ENCODE measurements at places on chromosomes 2 and 18.

- DNase-seq, result no peak
These were observed 17.3 kb downstream of the ZBTB7C start for GRCh38 chr18:48391868-48392267.

- no peak for DNase-seq
These were observed 33.8 kb downstream of the TOGARAM2 start for GRCh38 chr2:29014811-29015421.

- DNase-seq, result no peak
These were observed 816.6 kb downstream of the SATB2 start for GRCh38 chr2:198641161-198641560.

DNA sequence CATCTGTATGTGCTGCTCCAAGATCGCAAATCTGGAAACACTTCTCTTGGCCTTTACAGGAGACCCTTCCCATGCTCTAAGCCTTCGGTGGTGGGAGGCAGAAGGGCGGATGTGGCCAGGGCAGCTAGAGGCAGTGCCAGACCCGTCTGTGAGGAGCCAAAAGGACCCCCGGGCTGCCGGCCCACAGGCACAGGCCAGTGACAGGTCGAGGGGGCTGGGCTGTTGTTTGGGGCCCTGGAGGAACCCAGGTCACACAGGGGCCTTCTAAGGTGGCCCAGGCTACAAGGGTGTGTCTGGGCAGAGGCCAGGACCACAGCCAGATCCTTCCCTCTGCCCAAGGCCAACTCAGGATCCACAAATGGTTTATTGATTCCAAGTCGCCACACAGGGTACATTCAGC, 49.4 kb downstream of the SLC66A2 start:
- DNase-seq, result no peak

GRCh38 chr2:7289697-7290096, 372.5 kb downstream of the RNF144A start:
- no peak for DNase-seq

DNA sequence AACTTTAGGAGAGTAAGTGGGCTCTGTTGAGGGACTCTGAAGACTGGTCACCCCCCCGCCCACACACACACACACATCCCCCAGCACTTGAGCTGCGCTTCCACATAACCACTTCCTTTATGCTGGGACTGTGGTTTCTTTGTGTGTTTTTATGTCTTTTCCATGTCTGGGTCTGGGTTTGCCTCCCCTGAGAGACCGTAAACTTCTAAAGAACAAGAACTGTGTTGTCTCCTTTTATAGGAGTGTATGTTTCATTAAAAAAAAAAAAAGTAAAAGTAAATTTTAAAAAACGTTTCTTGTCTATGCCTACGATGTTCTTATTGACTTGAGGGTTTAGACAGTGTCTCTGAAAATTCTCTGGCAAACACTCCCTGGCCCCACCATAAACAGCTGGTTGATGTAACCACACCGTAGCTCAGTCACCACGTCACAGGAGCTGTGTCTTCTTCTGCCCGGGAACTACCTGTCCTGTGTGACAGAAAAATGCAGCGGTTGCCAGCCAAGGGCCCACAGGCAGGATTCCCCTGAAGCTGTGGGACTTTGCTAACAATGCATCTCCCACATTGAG, 68.0 kb downstream of the KLHL29 start:
- DNase-seq, result no peak

DNA sequence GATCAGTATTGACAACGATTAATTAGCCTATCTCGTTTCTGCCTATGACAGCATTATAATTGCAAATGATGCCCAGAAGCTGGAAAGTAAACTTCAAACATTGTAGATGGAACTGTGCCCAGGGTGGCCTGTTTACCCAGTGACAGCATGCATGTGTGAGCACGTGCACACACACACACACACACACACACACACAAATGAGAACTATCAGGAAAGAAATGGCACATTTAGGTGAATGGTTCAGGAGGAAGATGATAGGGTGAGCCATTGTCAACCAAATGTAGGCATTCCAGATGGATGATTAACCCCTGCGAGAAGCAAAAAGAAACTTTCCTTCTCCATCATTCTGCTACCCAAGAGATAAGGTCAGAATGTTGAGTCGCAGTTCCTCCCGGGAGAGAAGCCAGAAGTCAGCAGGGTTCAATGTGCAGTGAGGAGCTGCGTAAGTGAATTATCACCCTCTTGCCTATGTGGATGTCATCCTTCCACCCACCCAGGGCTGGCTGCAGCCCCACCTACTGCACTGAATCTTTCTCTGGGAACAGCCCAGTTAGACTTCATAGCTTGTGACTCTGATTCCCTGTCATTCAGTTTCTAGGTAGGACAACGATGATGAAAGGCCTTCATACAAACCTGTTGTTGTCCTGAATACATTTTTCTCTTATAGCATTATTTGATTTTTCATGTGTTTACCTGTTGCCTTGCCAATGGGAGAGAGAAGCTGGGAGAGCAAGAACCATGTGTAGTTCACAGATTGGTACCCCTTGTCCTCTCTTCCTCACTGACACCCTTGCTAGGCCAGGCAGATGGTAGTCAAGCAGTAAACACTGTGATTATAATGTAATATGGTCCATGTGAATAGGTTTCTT, 3.5 kb upstream of the APOB start:
- peak; percentile 88 for DNase-seq

DNA sequence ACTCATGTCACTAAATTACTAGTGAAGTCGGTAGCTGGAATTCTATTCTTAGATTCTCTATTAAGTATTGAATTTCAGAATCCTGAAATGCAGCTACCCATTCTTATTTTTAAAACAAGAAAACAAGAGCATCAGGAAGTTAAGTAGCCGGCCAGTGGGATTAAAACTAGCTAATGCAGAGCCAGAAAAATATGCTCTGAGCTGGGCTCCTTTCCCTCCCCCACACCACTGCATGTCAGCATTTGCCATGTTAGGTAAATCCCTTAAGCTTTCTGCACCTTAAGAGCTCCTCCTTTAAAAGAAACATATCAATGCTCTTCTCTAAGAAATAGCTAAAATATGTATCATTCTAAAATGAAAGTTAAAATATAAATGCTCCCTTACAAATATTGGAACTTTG, 72.2 kb upstream of the MFF start:
- DNase-seq, result no peak

DNA sequence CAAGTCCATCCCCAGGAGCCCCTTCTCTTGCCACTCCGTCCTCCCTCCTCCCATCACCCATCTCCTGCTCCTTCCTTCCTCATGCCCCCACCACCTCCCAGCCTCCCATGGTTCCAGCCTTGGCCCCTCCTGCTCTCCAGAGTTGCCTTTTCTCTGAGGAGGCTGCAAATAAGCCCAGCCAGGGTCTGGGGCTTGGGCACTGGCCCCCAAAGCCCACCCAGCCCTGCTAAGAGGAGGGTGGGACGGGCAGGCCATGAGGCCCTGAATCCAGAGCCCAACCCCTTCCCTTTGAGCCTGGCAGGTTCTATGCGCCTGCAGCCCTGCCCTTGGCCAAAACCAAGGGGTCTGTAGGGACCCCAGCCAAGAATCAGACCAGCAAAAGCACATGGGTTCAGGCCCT, 71.6 kb downstream of the STPG4 start:
- no peak for DNase-seq

DNA sequence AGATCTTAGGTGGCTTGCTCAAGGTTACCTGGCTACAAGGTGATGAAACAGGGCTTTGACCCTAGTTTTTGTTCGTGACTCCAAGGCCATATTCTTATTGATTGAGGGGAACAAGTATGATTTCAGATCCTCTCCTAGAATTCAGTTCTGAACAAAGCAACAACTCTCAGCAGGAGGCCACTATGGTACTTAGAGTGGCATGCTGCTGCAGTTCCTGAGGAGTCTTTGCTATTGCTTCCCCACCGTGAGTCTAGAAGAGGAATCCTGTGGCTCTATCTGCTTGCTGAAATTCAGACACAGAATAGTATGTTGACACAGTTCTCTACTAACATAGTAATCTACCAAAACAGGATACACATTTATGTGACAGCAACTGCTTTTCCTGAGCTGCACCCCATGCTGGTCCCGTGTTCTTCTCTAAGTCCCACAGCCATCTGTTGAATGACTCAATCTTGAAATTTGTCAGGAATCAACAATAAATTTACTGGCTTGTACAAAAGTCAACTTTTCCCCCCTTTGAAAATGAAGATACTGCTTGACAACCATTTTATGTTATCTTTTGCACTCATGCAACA, 4.1 kb downstream of the TGFBRAP1 start:
- DNase-seq, result no peak

- DNase-seq, result peak; percentile 28
These were observed 38.5 kb downstream of the KCTD18 start for GRCh38 chr2:200471324-200471848.

DNA sequence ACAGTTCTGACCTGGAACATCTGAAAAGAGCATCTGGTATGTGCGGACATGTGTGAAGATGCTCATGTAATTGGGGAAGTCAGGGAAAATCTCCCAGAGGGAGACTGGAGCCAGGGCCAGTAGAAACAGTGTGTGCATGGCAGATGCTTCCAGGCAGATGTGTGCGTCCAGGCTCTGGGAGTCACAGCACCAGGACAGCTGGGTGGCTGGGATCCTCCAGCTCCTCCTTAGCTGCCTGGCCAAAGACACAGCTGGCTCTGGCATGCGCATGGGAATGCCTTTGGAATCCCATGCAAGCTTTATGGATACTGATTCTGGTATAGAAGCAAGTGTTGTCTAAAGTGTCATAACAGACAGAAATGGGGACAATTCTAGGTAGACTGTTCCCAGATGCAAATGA, 369.7 kb downstream of the INSIG2 start:
- DNase-seq, result no peak

DNA sequence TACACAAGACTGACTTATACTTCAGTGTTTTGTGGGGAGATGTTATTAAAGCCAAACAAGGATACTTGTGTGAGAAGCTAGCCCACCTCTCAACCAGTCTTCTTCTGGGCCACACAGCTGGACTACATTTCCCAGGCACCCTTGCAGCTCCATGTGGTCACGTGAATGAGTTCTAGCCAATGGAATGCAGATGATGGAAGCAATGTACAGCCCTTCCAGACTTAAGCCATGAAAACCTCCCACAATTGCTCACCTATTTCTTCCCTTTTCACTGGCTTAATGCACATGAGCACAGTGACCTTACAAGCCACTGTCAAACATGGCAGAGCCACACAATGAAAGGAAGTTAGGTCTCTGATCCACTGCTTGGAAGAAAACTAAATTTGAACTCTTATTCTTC, 20.4 kb upstream of the FEZ2 start:
- DNase-seq, result no peak
